Cardiac fibroblast (primary cell): ENCODE measurements at places on chromosomes 13 and 19.
A peak's percentile ranks its signal among the peaks of the same experiment; 100 is the strongest.

GRCh38 chr13:38759390-38759789 is 72.5 kb downstream of the FREM2 start:
- DNase-seq, result no peak

- no peak for DNase-seq
These were observed 33.7 kb downstream of the NFILZ start for GRCh38 chr19:8663920-8664670.

DNA sequence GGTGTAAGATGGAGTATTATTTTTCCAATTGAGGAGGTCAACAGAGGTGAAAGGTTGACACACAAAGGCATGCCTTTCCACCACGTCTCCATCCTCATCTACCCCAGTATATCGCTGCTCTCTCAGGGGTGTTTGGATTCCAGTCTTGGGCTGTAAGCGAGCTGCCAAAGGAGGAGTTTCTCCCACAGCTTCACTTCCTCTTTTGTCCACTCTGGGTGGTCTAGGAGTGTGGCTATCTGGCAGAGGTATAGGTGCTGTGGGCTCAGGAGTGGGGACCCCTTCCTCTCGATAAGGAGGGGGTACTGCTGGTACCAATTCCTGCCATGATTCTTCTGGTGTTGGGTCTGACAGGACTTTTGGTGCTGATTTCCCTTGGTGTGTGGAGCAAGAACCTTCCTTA is 39.4 kb downstream of the ZNF846 start:
- no peak for DNase-seq

GRCh38 chr13:40318366-40318765 is 348.1 kb downstream of the FOXO1 start:
- peak; percentile 21 for DNase-seq

DNA sequence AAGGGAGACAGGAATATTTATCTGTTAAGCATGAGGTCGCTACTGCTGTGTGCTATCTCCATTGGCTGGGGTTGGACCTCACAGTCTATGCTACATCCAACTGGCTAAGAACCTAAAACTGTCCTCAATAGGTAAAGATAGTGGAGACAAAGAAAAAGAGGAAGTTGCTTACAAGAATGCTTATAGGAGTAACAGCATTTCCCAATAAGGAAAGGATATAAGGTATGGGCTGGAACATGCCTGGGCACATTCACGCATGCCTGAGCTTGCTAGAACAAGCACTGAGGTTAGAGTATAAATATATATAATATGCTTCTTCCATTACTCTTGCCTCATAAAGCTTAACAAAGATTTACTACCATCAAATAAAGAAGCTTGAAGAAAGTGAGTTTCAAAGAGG is 47.9 kb upstream of the CEACAM21 start:
- DNase-seq, result no peak

GRCh38 chr19:35000647-35001501 is 751 bp downstream of the GRAMD1A start:
- DNase-seq, result peak; percentile 49

DNA sequence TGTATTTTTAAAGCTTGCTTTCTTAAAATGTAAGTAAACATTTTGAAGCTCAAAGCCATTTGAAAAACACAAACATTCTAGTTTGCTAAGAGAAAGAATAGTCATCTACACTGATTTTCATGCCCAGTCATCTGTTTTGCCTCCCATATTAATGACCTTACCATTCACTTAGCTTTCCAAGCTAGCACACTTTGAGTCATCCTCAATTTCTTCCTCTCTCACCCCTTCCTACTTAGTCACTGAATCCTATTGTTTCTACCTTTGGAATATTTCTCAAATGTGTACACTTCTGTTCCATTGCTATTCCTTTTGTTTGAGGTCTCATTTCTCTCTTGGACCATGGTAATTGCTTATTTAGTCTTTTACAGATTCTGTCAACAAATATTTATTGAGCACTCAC is 7.3 kb upstream of the HS6ST3 start:
- DNase-seq, result peak; percentile 71

DNA sequence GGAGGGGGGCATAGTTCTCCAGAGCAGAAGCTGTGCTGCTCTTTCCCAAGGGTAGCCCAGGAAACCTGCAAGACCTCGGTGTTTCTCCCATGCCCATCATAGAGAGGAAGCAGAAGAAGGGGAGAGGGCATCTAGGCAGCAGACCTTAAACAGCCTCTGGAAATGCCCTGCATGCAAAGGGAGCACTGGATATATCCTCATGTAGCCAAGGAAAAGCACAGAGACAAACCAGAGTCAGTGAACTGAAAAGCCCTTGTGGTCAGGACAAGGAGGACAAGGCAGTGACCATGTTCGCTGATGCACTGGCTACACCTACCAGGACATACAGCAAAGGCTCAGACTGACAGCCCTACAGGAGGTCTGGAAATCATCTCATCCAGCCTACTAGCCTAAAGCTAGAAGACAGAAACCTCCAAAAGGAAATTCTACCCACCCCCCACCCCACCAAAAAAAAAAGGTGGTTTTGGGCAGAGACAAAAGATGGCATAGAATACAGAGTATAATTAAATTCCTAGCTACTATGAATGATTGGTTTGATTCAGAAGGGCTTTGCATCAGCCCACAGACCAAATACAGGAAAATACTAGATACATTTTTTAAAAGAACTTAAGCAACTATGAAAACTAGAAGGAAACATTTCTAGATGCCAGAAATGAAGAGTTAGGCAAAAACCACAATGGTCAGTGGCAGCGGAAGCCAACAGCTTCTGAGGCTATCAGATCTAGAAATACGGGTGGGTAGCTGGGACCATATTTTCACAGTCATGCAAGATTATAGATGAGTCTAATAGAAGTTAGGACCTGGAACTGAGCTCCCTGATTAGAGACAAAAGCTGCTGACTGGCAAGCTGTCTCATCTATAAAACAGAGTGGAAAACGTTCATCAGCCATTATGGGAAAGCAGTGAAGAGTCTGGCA is 4.4 kb upstream of the TBC1D4 start:
- DNase-seq, result no peak

DNA sequence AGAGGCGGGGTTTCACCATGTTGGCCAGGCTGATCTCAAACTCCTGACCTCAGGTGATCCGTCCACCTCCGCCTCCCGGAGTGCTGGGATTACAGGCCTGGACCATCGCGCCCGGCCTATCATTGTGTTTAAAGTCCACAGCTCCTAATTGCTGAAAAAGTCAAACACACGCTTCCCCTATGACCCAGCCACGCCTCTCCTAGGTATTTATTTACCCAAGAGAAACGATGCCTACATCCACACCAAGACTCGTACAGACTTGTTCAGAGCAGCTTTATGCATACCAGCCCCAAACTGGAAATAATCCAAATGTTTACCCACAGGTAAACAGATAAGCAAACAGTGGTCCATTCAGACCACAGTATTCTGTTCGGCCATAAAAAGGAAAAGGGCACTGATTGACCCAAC is 15.1 kb downstream of the ZNRF4 start:
- no peak for DNase-seq

DNA sequence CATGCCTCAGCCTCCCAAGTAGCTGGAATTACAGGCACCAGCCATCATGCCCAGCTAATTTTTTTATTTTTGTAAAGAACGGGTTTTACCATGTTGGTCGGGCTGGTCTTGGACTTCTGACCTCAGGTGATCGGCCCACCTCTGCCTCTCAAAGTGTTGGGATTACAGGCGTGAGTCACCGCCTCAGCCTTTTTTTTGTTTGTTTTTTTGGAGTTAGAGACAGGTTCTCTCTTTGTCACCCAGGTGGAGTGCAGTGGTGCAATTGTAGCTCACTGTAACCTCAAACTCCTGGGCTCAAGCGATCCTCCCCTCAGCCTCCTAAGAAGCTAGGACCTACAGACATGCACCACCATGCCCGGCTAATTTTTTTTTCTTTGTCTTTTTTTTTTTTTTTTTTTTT is 15.6 kb upstream of the NOTCH3 start:
- DNase-seq, result no peak

DNA sequence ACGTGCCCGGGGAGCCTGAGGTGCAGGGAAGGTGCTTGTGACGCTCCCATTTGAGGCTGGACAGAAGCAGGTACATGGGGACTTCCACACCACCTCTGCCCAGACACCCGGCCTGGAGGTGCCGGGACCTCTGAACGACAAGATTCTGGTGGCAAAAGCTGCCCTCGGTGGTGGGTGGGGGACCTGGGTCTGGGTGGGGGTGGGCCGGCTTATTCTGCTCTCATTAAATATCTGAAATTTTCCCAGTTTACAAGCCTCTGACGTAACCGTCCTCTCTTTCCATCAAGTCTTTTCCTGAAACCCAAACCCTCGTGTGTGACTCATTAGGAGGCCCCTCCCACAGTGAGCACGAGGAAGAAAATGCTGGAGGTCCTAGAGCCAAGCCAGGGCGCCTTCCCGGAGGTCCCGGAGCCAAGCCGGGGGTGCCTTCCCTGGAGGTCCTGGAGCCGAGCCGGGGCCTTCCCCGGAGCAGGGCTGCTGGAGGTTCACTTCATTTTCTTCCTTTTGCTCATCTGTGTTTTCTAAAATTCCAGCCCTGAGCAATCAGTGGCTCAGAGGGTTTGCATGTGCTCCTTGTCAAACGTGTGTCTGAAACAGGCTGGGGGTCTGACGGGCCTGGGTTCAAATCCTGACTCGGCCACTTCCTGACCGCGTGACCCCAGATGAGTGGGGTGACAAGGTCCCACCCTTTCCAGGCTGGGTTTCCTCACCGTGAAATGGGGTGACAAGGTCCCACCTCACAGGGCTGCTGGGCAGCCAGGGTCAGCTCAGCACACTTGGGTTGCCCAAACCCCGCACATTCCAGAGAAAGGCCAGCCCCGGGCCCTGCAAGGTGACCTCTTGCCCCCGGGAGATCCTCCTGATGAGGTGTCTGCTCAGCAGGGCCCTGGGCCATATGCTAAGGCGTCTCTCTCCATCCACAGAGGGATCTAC is 10.0 kb downstream of the CFD start:
- peak; percentile 91 for DNase-seq

DNA sequence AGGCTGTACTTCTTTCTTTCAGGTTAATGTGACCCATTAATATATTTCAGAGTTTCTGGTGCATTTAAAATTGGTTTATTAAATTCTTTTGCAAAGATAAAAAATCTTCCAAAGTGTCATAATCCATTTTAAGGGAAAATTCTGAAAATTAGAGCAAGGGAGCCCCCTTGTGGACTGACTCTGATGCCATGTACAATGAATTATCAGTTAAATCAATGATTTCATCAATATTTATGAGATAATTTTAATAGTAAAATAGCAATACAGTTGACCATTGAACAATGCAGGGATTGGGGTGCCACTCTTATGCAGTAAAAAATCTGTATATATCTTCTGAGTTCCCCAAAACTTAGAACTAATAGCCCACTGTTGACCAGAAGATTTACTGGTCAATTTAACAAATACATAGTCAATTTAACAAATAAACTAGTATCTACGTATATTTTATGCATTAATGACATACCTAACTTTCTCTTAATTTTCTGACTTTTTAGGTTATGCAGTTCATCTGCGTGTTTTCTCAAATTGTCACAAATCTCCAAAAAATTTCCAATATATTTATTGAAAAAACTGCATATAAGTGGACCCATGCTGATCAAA is 479.1 kb upstream of the MIR17HG start:
- peak; percentile 45 for DNase-seq

- no peak for DNase-seq
These were observed 2.4 kb upstream of the KMT2B start for GRCh38 chr19:35715355-35715809.

- DNase-seq, result no peak
These were observed 214.5 kb downstream of the TDRD3 start for GRCh38 chr13:60611523-60611922.

DNA sequence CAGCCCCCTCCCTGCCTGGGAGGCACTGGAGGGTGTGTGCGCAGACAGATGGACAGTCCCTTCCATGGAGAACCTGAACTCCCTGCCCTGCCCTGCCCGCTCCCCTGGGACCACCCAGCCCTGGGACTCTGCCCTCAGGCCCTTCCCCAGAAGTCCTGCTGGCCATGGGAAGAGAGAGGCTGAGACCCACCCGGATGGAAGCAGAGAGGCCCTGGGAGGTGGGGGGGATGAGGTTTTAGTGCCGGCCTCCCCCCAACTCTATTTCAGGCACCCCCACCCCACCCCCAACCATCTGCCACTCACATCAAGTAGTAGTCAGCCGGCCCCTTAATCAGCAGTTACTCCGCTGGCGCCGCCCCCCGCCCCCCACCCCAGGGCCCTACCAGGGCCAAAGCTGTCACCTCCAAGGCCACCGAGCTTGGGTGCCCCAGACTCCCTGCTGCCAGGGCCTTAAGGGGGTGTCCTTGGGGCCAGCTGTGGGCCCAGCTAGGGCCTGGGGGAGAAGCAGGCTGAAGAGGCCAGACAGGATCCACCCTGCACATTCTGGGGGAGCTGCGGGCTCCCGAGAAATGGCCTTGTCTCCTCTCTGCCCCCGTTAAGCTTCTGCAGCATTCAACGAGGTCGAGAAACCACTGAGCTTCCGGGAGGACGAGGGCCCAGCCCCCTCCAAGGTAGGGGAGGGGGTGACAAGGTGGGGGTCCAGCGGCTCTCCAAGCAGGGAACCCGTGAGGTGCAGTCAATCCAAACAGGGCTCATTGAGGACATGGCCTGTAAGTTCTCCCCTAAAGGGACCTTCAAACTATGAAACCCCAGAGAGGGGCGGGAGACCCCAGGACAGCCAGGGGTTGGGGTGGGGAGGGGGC is 17.4 kb downstream of the NMRK2 start:
- DNase-seq, result no peak

- no peak for DNase-seq
These were observed 18.5 kb downstream of the SLC27A1 start for GRCh38 chr19:17488593-17489391.

DNA sequence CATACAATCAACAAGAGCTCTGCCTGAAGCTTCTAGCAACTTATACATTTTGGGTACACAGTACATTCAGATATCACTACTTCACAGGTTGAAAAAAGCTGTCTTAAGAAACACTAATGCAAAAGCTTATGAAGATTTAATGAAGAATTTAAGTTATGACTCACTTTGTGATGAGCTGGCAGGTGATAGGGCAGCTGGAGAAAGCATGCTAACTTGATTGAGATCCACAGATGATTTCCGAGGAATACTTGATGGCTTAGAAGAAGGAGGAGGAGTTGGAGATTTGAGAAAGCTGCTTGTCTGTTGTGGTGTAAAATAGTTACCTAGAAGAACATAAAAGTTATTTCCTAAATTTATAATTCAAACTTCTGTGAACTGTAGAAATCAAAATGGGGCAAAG is 23.3 kb downstream of the EXOSC8 start:
- DNase-seq, result no peak
